ENCODE measurements at places on chromosomes 2 and 18.

GRCh38 chr2:177169810-177170514 is 42.6 kb upstream of the HNRNPA3 start:
- no peak for DNase-seq

GRCh38 chr2:187842978-187843847 is 289.0 kb upstream of the TFPI start:
- DNase-seq, result no peak

DNA sequence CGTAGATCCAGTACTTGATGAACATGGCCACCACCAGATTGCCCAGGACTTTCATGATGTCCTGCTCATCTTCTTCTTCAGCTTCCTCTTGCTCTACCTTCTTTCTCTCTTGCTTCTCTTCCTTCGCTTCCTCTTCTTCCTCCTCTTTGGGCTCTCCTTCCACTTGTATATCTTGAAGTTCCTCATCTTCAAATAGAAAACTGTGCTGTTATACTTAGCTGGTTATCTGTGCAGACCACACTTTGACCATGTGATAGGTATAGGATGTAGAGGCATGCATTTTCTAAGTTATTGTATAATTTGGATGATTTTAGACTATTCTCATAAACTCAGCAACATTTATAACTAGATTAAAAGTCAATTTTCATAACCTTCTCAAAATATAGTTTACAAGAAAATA is 263.4 kb downstream of the NAPG start:
- no peak for DNase-seq

GRCh38 chr2:46716927-46717326 is 198.7 kb downstream of the MCFD2 start:
- DNase-seq, result no peak

DNA sequence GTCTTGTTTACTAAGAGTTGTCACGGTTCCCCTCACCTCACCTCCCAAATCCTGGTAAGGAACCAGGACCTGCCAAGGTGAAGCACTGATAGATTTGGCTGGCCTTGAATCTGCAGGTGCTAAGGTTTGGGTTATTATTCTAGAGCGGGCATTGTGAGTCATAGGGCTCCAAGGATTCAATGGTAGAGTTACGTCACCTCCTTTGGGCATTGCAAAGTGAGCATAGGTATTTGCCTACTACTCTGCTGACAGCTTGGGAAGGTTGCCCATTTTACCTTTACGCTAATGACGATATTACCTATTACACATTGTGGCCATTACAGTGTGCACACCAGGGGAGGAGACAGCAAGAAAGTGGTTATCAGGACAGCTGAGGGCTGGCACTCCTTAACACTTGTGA is 59.3 kb downstream of the SETBP1 start:
- no peak for DNase-seq
